ENCODE measurements at places on chromosomes 13 and 19. TPM values are rescaled to one million over a fixed set of nuclear protein-coding genes. Genes with fewer than 3 reads are reported as not detected.

The FBXW9 gene
- 12.2 TPM for polyA plus RNA-seq

The KIR2DL4 gene
- polyA plus RNA-seq: not detected

The NOTCH3 gene
- 96.0 TPM for polyA plus RNA-seq

The ZNF418 gene
- polyA plus RNA-seq: 32.8 TPM

The VSTM2B gene
- polyA plus RNA-seq: 0.64 TPM

The DIRAS1 gene
- polyA plus RNA-seq: 2.9 TPM

The SAE1 gene
- 137 TPM for polyA plus RNA-seq

The UBE2L5 gene
- polyA plus RNA-seq: 0.85 TPM

The LMTK3 gene
- 1.8 TPM for polyA plus RNA-seq

The LGALS4 gene
- 2.9 TPM for polyA plus RNA-seq

The GRIK5 gene
- polyA plus RNA-seq: 23.2 TPM

The TMEM190 gene
- polyA plus RNA-seq: 1.1 TPM

The RASIP1 gene
- 19.6 TPM for polyA plus RNA-seq

The CEACAM1 gene
- 18.9 TPM for polyA plus RNA-seq

The CATSPERD gene
- not detected for polyA plus RNA-seq

The CGB5 gene
- polyA plus RNA-seq: not detected

The SCN1B gene
- polyA plus RNA-seq: 1.3 TPM

Data from renal cortex interstitium (tissue), 15 donors.